Stimulated activated CD4-positive, alpha-beta T cell treated with anti-CD3 and anti-CD28 coated beads, Interleukin-1b, Interleukin-23, amount 100 ng/mL, for 1 hour (primary cell): ENCODE measurements at places on chromosomes 2 and 18.

GRCh38 chr2:25505622-25506021 lies 163.9 kb upstream of the DNMT3A start:
- no peak for DNase-seq

- DNase-seq = no peak
These were observed 472.2 kb upstream of the DCC start for GRCh38 chr18:51867767-51868166.

DNA sequence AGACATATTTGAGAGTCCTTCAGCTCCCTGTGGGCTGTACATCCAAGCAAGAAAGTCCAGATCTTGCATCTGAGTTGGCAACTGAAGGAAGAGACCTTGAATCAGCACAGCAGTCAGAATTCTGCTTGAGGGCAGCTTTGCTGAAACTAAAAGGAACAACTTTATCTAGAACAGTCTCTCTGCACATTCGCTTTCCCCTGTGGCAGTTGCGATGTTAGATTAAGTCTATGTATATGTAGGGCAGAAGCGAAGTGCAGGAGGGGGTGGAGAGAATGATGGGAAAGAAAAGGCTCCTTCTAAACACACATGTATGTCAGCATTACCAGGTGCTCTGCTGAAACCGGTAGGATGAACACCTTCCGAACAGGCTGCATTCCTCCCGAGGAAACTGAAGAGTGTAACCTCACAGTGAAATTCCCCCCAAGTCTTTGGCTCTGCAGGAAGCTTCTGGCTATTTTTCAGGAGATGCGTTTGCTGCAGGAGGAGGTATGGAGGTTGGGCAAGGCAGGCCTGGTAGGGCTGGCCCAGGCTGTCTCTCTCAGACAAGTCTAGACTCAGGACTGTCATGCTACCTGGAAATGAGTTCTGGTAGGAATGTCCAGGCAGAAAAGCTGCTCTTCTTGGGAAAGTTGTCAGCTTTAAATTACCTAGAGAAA lies 70.0 kb upstream of the ATL2 start:
- no peak for DNase-seq

DNA sequence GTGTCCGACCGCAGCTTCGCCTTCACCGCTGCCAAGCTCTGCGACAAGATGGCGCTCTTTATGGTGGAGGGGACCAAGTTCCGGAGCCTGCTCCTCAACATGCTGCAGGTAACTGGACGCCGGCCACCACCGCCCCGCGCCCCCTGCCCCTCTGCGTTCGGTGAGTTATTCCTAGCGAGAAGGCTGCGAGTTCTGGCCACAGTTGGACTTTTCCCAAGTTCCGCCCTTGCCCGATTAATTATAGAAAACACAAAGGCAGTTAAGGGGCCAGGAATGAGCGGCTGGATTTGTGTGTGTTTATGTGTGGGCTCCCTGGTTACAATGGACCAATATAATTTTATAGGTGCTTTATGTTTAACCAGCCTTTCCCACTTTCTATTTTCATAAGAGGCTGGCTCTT lies 189.2 kb downstream of the SMAD7 start:
- DNase-seq = no peak

GRCh38 chr2:197075754-197076337 lies 149.3 kb upstream of the PGAP1 start:
- no peak for DNase-seq

DNA sequence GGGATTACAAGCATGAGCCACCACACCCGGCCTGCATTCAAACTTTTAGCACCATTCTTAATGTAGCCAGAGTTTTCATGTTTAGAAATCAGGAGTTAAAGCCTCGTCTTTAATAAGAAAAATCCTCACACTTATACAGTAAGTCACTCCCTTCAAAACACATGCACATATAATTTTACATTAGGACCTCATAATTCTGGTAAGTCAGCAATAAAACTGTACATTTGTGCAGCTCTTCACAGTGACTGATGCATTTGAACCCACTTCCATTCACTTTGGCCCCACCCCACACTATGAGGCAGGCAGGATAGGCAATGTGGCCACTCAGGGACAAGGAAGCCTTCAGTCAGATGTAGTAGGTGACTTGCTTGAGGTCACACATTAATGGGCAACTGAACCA lies 141.7 kb upstream of the SIX3 start:
- no peak for DNase-seq

DNA sequence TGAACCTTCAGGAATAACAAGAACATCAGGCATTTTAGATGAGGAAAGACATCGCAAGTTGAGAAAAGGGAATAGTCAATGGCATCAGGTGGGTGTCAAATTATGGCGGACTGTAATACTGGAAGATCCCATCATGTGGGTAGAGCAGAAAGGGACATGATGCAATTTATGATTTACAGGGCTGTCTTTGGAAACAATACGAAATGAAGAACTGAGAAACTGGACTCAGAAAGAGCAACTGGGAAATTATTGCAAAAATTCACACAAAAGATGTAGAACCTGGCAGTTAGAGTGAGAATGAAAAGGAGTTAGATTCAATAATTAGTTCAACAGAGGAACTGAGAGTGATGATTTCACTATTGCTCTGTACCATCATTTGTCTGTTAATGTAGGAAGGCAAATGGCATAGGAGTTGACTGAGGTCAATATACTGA lies 1635.0 kb upstream of the ACVR2A start:
- no peak for DNase-seq

- no peak for DNase-seq
These were observed 11.0 kb downstream of the ITGA4 start for GRCh38 chr2:181467966-181468707.

DNA sequence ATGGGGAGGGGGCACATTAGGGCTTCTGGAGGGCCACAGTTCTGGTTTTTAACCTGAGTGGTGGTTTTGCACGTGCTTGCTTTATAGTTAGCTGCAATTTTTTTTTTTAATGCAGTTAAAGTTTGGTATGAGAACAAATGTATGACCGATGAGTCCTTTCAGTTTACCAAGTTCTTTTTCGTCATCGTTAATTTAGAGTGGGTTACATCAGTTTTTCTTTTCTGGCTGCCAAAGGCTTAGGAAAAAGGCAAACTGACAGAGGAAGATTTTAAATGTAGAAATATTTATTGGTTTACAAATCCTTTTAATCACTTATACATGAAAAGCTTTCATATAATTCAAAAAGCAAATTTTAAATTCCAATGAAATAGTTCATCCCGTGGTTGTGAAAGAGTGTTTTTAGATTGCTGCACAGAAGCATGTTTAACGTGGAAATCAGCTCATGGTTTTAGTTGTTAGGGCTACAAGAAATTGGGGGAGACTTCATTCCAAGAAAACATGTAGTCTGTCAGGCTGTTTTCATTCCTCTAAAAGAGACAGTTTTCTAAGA lies 82.9 kb downstream of the MSH2 start:
- no peak for DNase-seq

DNA sequence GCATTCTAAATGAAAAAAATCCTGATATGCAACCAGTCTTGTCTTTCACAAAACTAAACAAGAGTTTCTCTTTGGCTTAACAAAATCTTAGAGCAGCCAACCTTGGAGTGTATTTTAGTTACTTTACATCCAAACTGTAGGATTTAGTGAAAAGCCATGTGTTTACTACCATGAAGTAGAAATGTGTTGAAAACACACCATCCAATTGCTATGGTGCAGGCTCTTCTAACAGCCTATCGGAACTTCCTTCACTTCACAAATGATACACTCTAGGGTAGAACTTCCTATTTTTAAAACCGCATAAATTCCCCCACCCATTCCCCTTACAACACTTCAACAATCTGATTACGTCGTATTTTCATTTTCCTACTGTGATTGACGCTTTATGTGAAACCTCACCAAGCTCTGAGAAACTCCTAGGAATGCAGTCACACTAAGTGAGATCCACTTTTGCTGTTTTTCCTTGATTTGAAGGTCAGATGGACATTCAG lies 74.4 kb upstream of the MAP4K4 start:
- DNase-seq = no peak

DNA sequence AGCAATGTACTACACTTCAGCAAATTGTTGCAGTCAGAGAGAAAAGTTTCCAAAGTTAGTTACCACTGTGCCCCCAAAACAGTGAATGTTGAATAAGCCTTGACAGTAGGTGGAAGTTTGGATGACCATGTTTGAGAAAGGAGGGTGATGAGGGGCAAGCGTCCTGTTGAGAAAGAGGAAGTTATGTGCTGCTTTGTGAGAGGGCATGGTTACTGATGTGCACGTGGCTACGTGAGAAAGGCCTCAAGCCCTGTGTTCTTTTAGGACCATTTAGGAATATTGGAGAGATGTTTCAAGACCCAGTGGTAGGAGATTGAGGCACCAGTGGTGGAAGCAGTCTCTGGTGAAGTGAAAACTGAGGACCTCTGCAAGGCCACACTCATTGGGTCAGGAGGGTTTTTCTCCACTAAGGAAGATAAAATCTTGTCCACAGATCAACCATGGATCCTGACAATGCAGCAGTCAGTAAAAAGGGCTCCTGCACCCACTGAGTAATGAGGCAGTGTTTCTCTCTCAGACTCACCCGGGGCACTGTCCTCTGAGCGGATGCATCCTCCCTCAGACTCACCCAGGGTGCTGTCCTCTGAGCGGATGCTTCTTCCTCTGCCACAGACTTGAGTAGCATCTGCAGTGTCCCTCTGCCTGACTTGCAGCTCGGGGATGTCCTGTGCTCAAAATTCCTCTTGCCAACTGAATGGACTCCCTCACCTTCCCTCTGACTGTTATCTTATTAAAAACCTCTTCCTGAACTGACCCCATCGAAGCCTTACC lies 34.7 kb upstream of the ACTR3 start:
- DNase-seq = no peak

DNA sequence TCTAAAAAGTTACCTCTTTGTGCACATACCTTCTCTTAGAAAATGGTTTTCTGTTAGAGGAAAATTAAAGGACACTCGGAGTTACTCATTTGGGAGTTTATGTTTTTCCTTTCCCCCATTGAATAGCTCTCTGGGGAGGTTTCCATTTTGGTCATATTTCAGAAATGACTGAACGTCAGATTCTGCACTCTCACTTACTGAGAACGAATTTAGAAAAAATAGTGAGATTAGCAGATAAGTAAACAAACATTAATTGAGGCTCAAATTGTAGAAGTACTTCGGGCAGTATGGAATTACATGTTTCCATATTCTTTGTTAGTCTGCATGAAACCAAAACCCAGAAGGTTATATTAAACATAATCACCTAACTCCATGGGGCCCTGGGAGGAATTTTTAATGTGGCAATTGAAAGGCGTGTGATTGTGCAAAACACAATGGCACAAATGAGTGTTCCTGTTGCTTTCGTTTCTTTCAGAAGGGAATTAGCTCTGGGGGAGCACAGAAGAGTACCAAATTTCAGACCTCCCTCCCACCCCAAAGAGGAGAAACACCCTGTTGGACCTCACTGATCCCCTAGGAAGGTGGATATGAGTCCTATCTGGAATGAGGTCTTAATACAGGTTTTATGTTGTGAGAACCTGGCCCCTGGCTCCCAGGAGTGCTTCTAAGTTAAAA lies 212.3 kb downstream of the BCL2 start:
- DNase-seq = no peak

- no peak for DNase-seq
These were observed 506.5 kb upstream of the TNP1 start for GRCh38 chr2:217366266-217366895.

DNA sequence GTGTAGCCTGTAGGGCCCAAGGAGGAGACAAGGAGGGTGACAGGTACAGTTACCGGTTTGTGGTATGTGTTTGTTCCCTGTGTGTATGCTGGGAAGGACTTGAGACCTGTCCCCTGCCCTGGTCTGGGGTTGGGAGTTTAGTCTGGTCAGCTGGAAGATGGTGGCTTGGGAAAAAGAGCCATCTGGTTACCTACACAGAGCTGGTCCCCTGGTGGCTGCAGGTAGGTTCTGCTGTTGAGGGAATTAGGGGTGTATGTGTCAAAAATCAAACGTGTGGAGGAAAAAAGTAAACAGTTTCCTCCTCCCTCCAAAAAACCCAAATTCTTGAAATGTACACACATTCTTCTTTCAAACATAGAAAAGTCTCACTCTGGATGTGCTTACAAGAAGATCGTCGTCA lies 24.3 kb downstream of the PTMA start:
- DNase-seq = no peak

DNA sequence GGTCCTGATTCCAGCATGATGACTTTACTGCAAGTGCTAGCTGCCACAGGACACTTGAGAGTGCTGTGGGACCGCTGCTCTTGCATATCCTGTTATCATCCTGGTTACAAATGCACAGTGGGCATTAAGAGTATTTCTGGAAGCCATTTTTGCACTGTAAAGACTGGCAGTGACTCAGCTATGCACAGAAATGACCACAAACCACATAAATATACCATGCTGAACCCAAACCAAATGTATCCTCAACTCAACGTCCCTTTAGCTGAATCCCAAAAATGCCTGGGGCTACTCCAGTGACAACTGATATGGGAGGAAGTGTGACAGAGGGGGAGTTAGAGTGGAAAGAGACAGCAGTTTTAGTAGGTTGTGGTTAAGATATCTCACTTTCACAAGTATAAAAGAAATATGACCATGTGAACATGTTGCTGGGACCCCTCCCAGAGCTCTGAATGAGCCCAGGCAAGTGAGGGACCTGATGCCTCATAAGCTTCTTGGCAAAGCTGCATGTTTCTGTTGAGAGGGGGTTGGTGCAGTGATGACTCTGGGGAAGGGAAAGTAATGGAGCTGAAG lies 37.3 kb downstream of the RHBDD1 start:
- no peak for DNase-seq

DNA sequence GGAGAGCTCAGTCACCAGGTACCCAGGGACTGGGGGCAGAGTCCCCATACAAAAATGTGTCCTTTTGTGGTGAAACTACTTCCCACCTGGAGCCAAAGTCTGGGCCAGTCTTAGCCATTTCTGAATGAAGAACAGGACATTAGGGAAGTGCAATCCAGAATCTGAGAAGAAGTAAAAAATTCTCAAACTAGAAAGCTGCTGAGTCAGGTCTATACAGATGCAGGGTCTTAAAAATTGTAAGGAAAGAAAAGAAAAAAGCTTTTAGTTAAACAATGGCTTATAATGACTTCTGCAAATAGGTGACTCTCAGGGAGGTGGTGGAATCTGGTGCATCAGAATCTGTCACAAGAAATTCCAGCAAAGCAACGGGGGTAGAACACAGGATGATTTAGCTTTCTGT lies 13.5 kb downstream of the ZBTB7C start:
- no peak for DNase-seq

- no peak for DNase-seq
These were observed 565.5 kb downstream of the CCDC85A start for GRCh38 chr2:56749152-56749752.

DNA sequence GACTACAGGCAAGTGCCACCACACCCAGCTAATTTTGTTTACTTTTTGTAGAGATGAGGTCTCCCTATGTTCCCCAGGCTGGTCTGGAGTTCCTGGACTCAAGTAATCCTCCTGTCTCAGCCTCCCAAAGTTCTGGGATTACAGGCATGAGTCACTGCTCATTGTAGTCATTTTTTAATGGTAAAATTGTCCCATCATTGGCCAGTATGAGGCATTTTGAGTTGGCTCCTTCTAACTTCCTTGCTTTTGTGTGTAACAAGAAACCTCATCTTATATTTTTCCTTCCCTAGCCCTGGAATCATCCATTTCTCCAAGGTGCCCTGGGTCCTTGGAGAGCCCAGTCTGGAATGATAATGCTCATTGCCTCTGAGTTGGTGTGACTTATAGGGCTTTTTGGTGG lies 148.5 kb downstream of the INHBB start:
- no peak for DNase-seq

- DNase-seq = no peak
These were observed 187.8 kb upstream of the HNRNPA3 start for GRCh38 chr2:177024765-177025164.

GRCh38 chr2:30363406-30363805 lies 83.6 kb upstream of the LCLAT1 start:
- no peak for DNase-seq
